T-helper 17 cell (primary cell): ENCODE measurements at places on chromosomes 16 and 17. TPM values are rescaled to one million over a fixed set of nuclear protein-coding genes. Genes with fewer than 3 reads are reported as not detected.
A peak's percentile ranks its signal among the peaks of the same experiment; 100 is the strongest.

The PRPSAP1 gene
- total RNA-seq = 22.1 TPM

The STUB1 gene
- total RNA-seq = 65.5 TPM

The LDHD gene
- total RNA-seq = not detected

The GRB7 gene
- total RNA-seq = not detected

The LGALS3BP gene
- total RNA-seq = 31.7 TPM

The FNDC8 gene
- not detected for total RNA-seq

DNA sequence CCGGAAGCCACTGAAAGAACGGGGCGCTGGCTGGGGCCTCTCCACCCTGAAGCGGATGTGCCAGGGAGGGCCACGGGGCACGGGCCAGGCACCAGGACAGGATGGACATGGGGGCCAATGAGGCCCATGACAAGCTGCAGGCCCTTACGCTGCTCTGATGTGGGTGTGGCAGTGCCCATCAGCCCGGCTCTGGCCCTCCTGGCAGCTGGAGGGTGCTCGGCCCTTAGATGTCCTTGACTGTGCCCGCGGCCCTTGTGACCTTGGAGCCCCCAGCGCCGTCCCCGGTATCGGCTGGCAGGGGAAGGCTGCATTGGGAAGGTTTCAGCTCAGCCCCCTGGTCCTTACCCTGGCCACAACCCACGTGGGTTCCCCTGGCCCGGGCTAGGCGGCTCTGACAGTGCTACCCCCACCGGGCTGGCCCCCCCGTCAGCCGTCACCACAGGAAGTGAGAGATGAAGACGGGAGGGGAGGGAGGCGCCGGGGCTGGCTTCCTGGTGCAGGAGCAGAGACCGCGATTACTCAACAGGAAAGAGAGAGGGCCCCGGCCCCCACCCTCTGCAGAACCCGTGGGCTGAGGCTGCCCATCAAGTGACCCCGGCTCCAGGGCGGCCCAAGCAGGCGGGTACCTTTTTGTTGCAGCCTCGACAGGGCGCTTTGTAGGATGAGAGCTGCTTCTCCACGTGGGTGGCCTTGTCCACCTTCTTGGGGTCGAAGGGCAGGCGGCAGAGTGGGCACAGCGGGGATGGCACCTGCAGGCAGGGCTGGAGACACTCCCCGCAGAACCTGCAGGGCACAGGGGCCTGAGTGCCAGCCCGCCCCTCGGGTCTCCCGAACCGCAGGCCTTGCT is 5.3 kb downstream of the RNF166 start:
- peaks cover 49% of the 10 kb centered on the region for H3K4me1 ChIP-seq
- no peaks in the 10 kb centered on the region for H3K27me3 ChIP-seq
- DNase-seq = peak; percentile 93
- peak overlapping the region; percentile 98 for H3K27ac ChIP-seq

- H3K27me3 ChIP-seq = peaks cover 82% of the 10 kb centered on the region
- H3K4me1 ChIP-seq = peaks cover 13% of the 10 kb centered on the region
- no peak for DNase-seq
- no peak overlapping the region for H3K4me3 ChIP-seq
- no peak overlapping the region for H3K27ac ChIP-seq
Observed at GRCh38 chr17:49439305-49439672, 24.6 kb upstream of the PHB1 start.

GRCh38 chr16:57115514-57116182 is 23.3 kb downstream of the CPNE2 start:
- no peaks in the 10 kb centered on the region for H3K27me3 ChIP-seq
- H3K4me1 ChIP-seq = peaks cover 4% of the 10 kb centered on the region
- H3K27ac ChIP-seq = no peak overlapping the region
- H3K4me3 ChIP-seq = no peak overlapping the region

DNA sequence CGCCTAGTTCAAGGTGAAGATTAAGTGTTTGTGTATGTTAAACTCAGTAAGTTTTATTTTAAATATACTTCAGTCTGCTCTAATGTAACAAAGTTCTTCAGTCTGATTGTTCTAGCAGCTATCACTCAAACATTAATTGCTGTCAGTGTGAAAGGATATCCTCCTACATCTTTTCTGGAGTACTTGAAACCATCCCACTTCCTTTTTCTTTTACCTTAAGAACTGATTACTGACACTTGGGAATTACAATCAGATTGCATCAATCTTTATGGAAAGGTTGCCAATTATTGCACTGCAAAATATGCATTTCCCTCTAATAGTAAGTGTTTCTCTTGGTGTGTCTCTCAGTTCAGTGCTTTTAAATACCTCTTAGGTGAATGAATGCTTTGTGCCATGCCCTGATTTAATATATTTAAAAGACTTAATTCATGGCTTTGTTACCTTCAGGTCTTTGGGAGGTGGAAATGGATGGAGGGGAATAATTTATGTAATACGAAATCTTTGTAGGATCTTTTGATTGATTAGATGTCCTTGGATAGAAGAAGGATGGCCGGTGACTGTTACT is 16.6 kb downstream of the MRTFB start:
- DNase-seq = no peak
- H3K27ac ChIP-seq = no peak overlapping the region
- no peaks in the 10 kb centered on the region for H3K27me3 ChIP-seq

- H3K4me1 ChIP-seq = peaks cover 5% of the 10 kb centered on the region
- no peak for DNase-seq
- H3K27me3 ChIP-seq = peaks cover 20% of the 10 kb centered on the region
- peaks cover 3% of the 10 kb centered on the region for H3K36me3 ChIP-seq
- H3K27ac ChIP-seq = no peak overlapping the region
Observed at GRCh38 chr16:87241137-87241771, 75.9 kb downstream of the C16orf95 start.

- H3K4me1 ChIP-seq = peaks cover 31% of the 10 kb centered on the region
- no peak overlapping the region for H3K4me3 ChIP-seq
- H3K27me3 ChIP-seq = no peaks in the 10 kb centered on the region
- no peak for DNase-seq
- peaks cover 11% of the 10 kb centered on the region for H3K36me3 ChIP-seq
Observed at GRCh38 chr17:7004398-7005253, 7.8 kb upstream of the RNASEK start.

DNA sequence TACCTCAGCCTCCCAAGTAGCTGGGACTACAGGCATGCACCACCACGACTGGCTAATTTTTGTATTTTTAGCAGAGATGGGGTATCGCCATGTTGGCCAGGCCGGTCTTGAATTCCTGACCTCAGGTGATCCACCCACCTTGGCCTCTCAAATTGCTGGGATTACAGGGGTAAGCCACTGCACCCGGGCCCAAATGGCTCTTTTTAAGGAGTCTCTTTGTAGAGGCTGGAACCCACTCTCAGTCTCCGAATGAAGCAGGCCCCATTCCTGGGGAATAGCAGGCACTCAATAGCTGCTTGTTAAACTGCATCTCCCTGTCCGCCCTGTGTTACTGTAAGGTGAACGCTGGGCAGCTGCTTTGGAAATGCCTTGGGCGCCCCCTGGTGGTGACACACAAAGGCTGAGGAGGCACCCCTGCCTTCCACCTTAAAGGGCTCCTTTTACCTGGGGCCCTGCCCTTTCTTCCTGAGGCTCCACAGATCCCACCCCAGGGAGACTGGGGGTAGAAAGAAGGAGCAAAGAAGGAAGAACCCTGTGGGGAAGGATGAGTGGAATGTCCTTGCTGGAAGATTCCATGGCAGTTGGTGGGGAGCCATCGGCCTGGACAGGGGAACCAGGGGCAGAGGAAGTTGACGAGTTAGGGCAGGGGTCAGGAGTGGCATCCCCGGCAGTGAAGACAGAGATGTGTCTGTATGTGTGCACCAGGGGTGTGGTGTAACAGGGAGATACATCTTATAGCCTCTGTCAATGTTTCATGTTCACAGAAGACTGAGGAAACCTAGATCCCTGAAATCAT is 6.1 kb upstream of the SP2 start:
- H3K4me1 ChIP-seq = peaks cover 23% of the 10 kb centered on the region
- DNase-seq = peak; percentile 92
- peak overlapping the region; percentile 73 for H3K27ac ChIP-seq
- H3K4me3 ChIP-seq = no peak overlapping the region

- H3K27me3 ChIP-seq = no peaks in the 10 kb centered on the region
- peak overlapping the region; percentile 96 for H3K4me3 ChIP-seq
- peak; percentile 41 for DNase-seq
- H3K4me1 ChIP-seq = peaks cover 24% of the 10 kb centered on the region
- H3K27ac ChIP-seq = peak overlapping the region; percentile 93
Observed at GRCh38 chr16:85028685-85029407, 1.3 kb downstream of the KIAA0513 start.

- peak overlapping the region; percentile 19 for H3K4me3 ChIP-seq
- no peaks in the 10 kb centered on the region for H3K27me3 ChIP-seq
- H3K27ac ChIP-seq = peak overlapping the region; percentile 43
- H3K4me1 ChIP-seq = peaks cover 45% of the 10 kb centered on the region
Observed at GRCh38 chr16:85002608-85003007, 8.7 kb downstream of the ZDHHC7 start.

GRCh38 chr16:57959121-57959520 is 11.8 kb downstream of the CNGB1 start:
- H3K4me3 ChIP-seq = no peak overlapping the region
- no peak overlapping the region for H3K27ac ChIP-seq
- H3K36me3 ChIP-seq = no peaks in the 10 kb centered on the region
- no peak for DNase-seq
- H3K27me3 ChIP-seq = no peaks in the 10 kb centered on the region
- no peaks in the 10 kb centered on the region for H3K4me1 ChIP-seq

- H3K36me3 ChIP-seq = no peaks in the 10 kb centered on the region
- no peak for DNase-seq
- peak overlapping the region; percentile 90 for H3K27ac ChIP-seq
- peaks cover 64% of the 10 kb centered on the region for H3K4me1 ChIP-seq
Observed at GRCh38 chr17:27469256-27469655, 13.0 kb downstream of the KSR1 start.
